Osteoblast (primary cell): ENCODE measurements at places on chromosomes 4 and X. TPM values are rescaled to one million over a fixed set of nuclear protein-coding genes. Genes with fewer than 3 reads are reported as not detected.

ATP2B3 gene
- total RNA-seq, result under 0.01 TPM in 1 of 2 replicates, not detected in the other

PDS5A gene
- total RNA-seq, result 70.9 and 73.7 TPM in 2 replicates

REST gene
- total RNA-seq, result 49.2 and 50.7 TPM in 2 replicates

PPBP gene
- 0.36 TPM in 1 of 2 replicates, not detected in the other for total RNA-seq

NEUROG2 gene
- not detected in 2 replicates for total RNA-seq

MGAT4D gene
- not detected in 2 replicates for total RNA-seq

CXCR3 gene
- total RNA-seq, result not detected in 2 replicates
